Hepatocyte (in vitro differentiated cells): ENCODE measurements at places on chromosomes 11 and 22. TPM values are rescaled to one million over a fixed set of nuclear protein-coding genes. Genes with fewer than 3 reads are reported as not detected.

The BACE1 gene
- 17.9 and 22.6 TPM in 2 replicates for total RNA-seq

The RBMXL2 gene
- total RNA-seq = 0.30 TPM in 1 of 2 replicates, not detected in the other

The OR52D1 gene
- total RNA-seq = not detected in 2 replicates

The ALDH3B2 gene
- total RNA-seq = 0.80 and 2.5 TPM in 2 replicates

DNA sequence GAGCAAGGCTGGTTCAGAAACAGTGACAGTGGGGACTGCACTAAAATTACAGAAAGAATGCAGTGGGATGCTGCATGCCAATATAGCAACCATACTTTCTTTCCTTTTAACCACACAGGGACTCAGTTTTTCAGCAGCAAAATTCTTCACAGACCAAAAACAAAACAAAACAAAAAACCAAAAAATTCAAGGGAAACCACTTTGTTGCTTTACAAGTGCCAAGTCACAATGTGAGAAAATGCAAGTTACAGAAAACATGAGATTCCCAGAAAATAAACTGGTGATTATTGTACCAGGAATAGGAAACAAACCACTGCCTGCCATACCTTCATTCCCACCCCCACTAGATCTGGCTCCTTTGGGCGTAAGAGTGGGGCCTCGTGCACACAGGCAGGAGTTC lies 52.6 kb downstream of the TENM4 start:
- DNase-seq = no peak

DNA sequence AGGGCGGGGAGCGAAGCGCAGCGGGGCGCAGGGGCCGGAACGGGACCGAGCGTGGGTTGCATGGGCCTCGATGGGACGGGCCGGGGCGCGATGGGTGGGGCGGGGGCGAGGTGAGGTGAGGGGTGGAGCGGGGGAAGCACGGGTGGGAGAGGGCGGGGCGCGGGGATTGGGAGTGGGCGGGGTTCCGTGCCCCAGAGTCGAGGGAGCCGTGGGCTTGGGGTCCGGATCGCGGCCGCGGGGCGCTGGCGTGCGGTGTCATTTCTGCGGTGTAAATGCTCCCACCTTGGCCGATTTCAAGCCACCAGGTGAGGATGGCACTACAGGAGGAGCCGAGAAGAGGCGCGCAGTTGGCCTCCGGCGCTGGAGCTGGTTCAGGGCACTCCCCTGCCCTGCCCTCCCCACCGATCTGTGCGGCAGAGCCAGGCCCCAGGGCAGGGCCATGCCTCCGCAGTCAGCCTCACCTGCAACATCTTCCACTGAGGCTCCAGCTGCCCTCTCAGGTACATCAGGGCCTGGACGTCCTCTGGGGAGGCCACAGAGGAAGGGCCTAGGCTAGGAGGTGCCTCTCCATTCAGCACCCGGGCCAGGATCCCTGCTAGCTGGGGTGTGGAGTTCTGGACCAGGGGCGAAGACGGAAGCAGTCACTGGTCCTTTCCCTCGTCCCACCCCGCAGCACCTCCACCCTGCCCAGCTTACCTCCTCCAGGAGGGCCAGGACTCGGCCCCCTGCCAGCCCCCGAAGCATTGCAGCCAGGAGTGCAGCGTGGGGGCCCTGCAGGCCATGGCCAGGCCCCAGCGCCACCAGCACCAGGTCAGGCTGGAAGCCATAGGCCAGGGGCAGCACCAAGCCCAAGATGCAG lies 620 bp upstream of the TUBGCP6 start:
- DNase-seq = no peak

GRCh38 chr11:26127336-26127735 lies 204.6 kb upstream of the ANO3 start:
- no peak for DNase-seq
